ENCODE measurements at places on chromosomes 1 and 21.

DNA sequence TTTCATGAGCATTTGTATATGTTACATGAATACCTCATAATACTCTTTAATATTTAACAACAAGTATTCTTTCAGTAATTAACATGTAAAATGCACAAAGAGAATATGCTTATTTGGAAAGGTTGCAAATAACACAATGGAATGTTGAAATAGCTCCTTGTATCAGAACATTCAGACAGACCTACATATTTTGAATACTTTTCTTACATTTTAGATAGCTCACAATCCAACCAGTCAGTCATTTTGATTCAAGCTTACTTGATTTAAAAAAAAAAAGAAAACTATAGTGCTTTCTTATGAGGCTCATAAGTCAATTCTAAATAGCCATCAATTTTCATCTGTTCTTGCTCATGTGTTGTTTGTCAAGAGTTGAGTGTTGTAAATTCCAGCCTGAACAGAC is 518.8 kb downstream of the ADGRL2 start:
- DNase-seq: no peak

DNA sequence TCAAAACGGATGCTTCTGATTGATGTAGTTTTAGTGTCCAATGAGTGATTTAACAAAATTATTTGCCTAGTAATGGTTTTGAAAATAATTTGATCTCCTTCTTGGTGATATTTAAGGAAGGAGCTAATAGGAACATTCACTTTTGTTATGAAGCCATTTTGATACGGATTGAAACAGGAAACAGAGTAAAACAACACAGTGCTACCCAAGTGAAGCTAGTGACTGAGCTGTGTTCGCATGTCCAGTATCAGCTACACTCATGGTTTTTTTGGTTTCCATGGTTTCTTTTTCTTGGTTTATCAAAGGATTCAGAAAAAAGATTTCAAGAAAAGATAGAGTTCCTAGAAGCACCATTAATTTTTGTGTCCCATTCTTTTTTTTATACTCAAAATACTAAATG is 40.1 kb upstream of the PLEKHO1 start:
- DNase-seq: no peak

DNA sequence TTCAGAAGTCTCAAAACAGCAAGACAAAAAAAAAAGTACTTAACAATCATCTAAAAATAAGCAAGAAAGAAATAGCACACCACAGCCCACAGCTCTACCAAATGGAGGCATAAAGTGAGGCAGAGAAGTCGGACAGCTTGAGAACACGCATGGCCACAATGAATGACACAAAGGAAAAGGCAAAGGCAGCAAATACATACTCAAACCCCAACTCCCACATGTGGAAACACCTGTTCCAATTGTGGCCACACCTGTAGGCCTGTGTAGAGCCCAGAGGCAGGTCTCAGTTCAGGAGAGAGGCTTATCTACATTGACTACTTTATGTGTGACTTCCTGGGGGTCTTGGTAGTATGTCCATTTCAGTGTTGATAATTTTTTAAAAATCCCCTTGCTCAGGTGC is 543.5 kb downstream of the LMO4 start:
- DNase-seq: no peak

GRCh38 chr1:233166896-233167295 is 128.6 kb downstream of the PCNX2 start:
- no peak for DNase-seq

GRCh38 chr1:176949033-176949662 is 215.4 kb downstream of the ASTN1 start:
- no peak for DNase-seq

DNA sequence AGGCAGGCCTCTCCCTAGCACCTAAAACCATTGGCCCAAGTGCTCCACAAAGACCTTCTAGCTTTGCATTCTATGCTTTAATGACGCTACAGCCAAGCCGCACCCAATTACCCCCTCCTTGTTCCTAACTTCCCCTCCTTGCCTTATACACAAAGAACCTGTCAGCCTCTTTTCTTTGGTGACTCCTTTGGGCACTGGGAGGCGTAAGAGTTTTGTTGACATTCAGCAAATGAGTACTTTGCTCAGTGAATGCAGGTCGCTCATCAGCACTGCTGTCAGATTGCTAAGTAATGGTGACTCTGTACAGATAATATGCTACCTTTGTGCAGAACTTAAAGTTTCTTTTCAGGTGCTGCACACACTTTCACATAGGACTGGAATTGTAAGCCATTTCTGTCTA is 187.6 kb upstream of the FAM78B start:
- DNase-seq: no peak

DNA sequence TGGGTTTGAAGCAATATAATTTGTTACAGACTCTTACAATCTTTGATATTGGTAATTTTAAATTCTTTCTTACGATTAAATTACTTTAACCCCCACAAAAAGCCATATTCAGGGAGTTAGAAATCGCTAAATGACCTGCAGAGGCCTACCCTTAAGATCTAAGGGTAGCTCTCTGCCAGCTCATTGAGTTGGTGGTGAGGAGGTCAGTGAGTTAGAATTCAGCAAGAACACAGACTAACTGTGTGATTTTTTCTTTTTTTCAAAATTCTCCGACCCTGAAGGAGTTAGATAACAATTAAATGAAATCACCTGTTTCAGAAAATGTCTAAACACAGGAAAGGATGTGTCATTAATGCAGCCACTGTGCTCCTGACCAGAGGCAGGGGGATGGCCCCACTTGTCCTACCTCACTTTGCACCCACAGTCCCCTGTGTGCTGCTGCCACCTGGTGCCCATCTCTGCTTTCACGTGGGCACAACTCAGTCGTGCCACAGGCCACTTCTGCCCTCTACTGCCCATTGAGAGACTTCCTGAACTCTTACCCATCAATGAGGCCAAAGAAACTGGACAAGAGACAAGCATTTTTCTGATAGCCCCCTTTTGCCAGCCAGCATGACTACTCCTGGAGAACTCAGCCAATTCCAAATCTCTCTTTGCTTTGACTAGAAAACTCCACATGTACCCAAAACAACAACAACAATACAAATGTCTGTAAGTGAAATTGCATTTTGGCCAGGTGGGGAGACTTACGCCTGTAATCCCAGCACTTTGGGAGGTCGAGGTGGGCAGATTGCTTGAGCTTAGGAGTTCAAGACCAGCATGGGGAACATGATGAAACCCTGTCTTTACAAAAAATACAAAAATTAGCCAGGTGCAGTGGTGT is 8.4 kb downstream of the CFAP45 start:
- DNase-seq: peak; percentile 63

GRCh38 chr1:226608699-226609505 is 60.3 kb downstream of the STUM start:
- DNase-seq: peak; percentile 50

GRCh38 chr1:217211486-217211885 is 419.4 kb downstream of the GPATCH2 start:
- no peak for DNase-seq

GRCh38 chr21:35329940-35330660 is 281.0 kb upstream of the RUNX1 start:
- no peak for DNase-seq

DNA sequence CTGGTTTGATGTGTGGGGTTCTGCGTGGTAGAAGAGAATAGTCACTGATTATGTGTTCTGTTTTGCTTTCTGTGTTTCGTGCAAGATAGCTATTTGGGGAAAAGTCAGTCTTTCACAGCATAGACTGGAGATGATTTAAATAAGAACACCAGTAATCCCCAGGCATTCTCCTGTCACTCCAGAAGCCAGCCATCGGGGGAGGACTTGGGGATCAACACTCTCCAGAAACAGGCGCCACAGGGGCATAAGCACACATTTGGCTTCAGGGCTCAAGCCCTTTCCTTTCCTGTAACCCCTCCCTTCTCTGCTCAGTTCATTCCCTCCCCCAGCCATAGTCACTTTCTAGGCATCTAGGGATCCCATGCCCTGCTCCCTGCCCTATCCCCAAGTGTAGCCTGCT is 97.3 kb upstream of the BEND5 start:
- no peak for DNase-seq

GRCh38 chr1:175399795-175400194 is 207.2 kb upstream of the KIAA0040 start:
- no peak for DNase-seq

GRCh38 chr1:190168893-190169280 is 308.8 kb downstream of the BRINP3 start:
- no peak for DNase-seq

GRCh38 chr1:32068957-32069588 is 3.7 kb upstream of the TMEM39B start:
- no peak for DNase-seq

GRCh38 chr21:36261459-36261858 is 58.5 kb upstream of the MORC3 start:
- DNase-seq: no peak

DNA sequence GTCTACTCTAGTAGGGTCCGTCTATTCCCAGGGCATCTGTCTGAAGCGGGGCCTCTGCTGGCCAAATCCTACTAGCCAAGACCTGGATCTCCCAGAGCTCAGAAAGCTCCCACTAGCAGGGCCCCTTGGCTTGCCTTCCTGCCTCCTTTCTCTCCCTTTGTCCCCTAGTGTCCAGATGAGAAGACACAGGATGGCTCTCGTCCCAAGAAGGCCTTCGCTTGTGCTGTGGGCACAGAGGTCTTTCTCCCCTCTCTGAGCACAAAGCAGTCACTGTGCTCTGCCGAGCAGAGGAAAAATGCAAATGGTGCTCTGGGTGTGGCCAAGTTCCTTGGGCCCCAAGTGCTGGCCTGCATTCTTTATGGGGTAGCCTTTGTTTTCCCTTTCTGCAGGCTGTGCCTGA is 13.0 kb upstream of the GPR137B start:
- DNase-seq: no peak

GRCh38 chr1:94084547-94084946 is 36.4 kb downstream of the ABCA4 start:
- no peak for DNase-seq

- DNase-seq: no peak
Observed at GRCh38 chr21:39630191-39630591, 17.5 kb downstream of the B3GALT5 start.

DNA sequence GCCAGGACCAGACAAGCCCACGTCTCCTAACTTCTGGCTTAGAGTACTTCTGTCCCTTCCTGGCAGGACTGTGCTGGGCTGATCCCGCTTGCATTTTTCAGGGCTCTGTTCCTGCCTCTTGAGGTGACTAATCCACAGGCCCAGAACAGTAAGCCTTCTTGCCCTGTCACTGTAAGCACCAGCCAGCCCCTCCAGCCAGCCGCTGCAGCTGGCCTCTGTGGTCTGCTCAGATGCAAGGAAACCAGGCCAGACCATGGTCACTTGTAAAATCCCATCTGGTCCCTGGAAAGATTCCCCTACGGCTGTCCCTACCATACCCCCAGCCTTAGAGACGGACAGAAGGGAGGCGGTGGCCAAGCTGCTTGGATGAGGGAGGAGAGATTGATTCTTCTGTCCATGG is 74.2 kb downstream of the KIRREL1 start:
- DNase-seq: no peak

- no peak for DNase-seq
Observed at GRCh38 chr1:91753878-91754277, 132.1 kb downstream of the TGFBR3 start.

GRCh38 chr21:33700491-33700890 is 58.2 kb downstream of the ITSN1 start:
- DNase-seq: no peak

GRCh38 chr1:202010180-202011015 is at the start of gene ELF3:
Gene ELF3, plus strand, starts transcription at chr1:202010587. Its CDS starts 550 bp downstream, at chr1:202011137.
- DNase-seq: no peak
